ENCODE measurements at places on chromosomes 7 and 10. TPM values are rescaled to one million over a fixed set of nuclear protein-coding genes. Genes with fewer than 3 reads are reported as not detected.
A peak's percentile ranks its signal among the peaks of the same experiment; 100 is the strongest.

ZWINT gene
- 2.0 TPM for total RNA-seq

CALHM1 gene
- total RNA-seq, result not detected

KRIT1 gene
- total RNA-seq, result 26.4 TPM

SPDYE9 gene
- not detected for total RNA-seq

GRCh38 chr10:70518695-70519094, 40.1 kb downstream of the PALD1 start:
- DNase-seq, result no peak

DNA sequence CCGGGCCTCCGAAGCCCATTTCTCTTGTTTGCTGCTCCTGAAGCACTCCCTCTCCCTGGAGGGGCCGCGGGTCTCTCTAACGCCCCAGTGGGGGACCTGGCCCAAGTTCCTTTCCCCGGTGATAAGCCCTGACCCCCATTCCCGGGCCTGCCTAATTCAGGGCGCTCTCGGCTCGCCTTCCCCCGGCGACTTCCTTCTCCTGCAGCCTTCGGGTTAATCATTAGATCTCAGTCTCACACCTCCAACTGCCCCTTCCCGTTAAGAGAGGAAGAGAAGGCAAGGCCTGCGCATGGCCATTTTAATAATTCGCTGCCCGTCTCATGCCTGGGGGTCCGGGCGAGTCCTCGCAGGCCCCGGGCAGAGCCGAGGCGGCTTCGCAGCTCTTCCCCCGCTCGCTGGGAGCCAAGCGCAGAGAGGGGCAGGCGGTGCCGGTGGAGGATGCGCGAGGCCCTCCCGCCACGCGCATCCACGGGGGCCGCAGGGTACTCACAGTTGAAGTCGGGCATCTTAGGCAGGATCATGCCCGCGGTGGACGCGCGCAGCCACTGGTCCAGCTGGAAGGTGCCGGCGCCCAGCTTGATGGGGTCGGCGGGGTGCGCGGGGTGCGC, 1.2 kb downstream of the MNX1 start:
- no peak for DNase-seq

- no peak for DNase-seq
Measured at GRCh38 chr10:33612551-33612950, 278.1 kb upstream of the NRP1 start.

- no peak for DNase-seq
Measured at GRCh38 chr7:137891016-137891655, 44.4 kb upstream of the DGKI start.

DNA sequence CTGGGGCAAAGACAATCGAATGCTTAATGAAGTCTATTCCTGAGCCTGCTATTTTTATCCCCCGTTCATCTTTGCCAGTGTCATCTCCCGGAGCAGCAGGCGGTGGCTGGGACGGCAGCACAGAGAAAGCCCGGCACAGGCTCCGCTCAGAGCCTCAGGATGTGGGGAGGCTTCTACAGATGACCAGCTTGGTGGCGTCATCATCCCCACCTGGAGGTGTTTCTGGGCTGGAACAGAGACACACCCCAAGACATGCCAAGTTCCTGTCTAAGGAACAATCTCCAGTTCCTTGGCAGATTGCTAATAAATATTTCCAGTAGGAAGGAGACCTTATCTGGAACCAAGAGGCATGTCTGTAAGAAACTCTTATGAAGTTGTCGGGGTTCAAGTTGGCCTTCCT, 552.4 kb upstream of the MGMT start:
- DNase-seq, result peak; percentile 62

- no peak for DNase-seq
Measured at GRCh38 chr7:151769188-151769821, 107.6 kb downstream of the PRKAG2 start.

- DNase-seq, result no peak
Measured at GRCh38 chr10:92969151-92969550, 91.4 kb upstream of the CYP26C1 start.

DNA sequence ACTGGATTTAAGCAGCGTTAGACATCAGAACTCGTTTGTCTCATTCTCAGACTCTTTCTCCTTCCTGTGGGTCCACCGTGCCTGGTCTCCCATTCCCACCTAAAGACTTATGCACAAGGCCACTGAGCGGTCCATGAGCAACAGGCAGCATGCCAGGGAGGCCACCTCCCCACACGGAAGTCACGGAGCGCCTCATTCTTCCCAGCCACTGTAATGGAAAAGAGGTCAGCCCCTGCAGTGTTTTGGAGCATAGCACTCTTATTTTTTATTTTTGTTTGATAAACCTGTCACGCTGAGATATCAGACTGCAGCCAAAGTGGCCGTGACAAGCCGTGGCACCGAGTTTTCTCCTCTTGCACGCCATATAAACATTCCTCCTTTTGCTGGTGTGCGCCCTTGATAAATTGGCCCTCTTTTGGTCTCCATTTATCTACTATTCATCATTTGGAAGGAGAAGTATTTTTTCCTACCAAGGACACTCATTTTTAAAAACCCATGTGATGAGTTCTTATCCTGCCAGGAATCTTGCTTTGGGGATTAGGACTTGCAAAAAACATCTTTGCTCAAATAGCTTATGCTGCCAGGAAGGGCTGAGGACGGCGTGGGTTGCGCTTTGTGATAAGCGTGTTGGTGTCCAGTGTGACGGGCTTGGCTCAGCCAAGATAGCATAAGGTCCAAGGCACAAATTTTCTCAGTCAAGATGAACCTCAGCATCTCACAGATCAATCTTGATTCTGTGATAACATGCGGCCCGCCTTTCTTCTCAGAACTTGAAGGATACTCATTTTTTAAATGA, 206.0 kb downstream of the CCDC3 start:
- DNase-seq, result peak; percentile 54

- DNase-seq, result no peak
Measured at GRCh38 chr10:62992145-62992721, 140.9 kb upstream of the NRBF2 start.

DNA sequence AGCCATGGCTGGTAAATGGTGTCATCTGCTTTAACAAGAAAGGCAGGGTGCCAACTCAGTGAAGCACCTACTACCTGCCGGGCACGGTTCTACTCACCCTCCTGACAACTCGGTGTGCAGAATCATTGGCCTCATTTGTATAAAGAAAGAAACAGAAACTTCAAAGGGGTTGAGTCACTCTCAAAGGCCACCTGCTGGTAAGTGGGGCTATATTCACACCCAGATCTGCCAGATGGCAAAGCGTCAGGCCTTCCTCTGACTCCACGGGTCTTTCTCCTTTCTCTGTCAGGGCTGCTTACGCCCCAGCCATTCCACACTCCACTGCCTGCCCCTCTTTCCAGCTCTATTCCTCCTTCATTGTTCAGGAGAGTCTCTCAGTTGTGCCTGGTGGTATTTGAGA, 309.2 kb downstream of the GFRA1 start:
- DNase-seq, result no peak

GRCh38 chr7:14092331-14092730, 102.9 kb upstream of the ETV1 start:
- DNase-seq, result no peak

Measured in Right ventricle myocardium superior (tissue), 1 donor.